Stimulated activated CD8-positive, alpha-beta memory T cell treated with anti-CD3 and anti-CD28 coated beads, Interleukin-7, amount 100 ng/mL, for 24 hours (primary cell): ENCODE measurements at places on chromosomes 5 and 9.

DNA sequence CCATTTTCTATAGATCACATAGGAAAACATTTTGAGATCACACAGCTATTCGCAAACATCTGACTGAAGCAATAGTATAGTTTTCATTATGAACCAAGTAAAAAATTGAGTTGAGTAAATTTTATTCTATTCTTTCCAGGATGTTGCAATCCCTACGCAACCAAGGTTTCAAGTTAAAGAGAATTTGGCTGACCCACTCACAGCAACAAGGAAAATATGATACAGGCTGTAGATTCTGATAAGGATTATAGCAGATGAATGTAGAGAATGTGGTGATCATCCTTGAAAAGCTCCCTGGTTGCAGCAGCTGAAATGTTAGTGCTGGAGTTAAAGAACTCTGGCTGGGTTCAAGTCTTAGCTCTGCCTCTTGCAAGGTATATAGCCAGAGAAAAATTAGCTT lies 4.7 kb downstream of the ABCA1 start:
- no peak for DNase-seq

DNA sequence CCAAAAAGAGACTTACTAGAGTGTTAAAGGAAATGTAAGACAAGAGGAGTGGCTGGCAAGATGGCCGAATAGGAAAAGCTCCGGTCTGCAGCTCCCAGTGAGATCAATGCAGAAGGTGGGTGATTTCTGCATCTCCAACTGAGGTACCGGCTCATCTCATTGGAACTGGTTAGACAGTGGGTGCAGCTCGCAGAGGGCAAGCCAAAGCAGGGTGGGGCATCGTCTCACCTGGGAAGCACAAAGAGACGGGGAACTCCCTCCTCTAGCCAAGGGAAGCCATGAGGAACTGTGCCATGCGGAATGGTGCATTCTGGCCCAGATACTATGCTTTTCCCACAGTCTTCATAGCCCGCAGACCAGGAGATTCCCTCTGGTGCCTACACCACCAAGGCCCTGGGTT lies 308.7 kb downstream of the AGTPBP1 start:
- no peak for DNase-seq

- DNase-seq: no peak
These were observed 135.3 kb downstream of the HOMER1 start for GRCh38 chr5:79378510-79379186.

GRCh38 chr5:125154301-125155110 lies 408.1 kb upstream of the ZNF608 start:
- no peak for DNase-seq

DNA sequence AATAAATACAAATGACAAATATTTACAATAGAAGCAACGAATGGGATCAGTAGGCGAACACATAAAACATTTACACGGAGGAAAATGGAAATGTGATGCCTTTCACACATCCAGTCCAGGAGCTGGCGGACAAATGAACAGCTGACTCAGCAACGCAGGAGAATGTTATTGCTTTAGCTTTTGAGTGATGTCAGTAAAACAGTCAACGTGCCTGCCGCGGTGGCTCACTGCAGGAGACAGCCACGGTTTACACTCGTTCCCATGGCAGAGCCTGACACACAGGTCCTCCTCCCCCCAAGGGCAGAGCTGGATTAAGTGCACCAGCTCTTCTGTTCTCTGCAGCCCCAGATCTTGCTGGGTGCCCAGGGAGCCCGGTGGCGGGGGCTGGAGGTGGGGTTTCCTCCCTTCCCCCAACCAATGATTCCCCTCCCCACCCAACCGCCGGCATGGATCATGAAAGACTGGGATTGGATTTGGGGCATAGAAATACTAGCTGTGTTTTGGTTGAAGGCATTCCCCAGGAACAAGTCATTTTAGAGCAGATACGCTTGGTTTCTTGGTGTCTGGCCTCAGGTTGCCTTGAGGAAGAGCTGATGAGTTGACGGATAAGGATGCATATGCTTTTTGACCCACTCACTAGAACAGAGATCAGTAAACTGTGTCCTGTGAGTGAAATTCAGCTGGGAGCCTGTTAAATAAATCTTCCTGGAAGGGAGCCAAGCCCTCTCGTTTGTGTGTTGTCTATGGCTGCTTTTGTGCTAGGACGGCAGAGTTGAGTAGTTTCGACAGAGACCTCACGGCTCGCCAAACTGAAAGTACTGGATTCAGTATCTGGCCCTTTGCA lies 12.5 kb downstream of the STC2 start:
- no peak for DNase-seq

DNA sequence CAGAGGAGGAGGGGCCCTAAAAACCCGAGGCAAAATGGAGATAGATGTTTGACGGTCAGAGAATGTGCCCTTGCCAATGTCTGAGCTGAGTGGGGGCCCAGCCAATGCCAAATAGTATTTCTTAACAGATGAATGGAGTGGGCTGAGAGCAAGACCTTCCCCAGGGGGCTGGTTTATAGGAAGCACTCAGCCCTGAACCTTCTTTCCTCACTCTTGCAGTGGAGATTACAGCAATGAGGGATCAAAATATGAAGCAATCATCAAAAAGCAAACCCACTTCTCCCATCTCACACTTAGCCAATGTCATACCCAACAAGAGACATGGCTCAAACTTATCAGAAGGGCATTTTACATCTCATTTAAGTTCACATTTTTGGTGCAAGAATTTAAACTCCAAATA lies 350.3 kb downstream of the GADD45G start:
- DNase-seq: no peak

- DNase-seq: no peak
These were observed 314.7 kb downstream of the PRR16 start for GRCh38 chr5:120778491-120779484.

- DNase-seq: no peak
These were observed 39.7 kb downstream of the LMNB1 start for GRCh38 chr5:126816649-126817048.

DNA sequence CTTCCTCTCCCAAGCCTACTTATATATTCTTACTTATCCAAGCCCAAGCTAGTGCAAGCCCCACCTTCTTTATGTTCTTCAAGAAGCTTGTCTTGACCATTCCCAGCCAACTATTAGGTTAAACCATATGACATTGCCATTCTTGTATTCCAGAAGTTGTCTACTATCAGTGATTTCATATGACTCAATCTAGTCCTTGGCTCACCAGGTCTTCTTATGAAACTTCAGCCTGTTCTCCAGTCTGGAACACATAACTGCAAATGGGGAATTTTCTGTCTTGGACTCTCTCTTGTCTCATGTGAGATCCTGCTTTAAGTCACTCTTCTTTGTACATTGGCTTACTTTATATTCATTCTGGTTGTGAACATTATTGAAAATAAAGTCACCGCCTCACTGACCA lies 130.7 kb downstream of the TTLL11 start:
- DNase-seq: no peak

DNA sequence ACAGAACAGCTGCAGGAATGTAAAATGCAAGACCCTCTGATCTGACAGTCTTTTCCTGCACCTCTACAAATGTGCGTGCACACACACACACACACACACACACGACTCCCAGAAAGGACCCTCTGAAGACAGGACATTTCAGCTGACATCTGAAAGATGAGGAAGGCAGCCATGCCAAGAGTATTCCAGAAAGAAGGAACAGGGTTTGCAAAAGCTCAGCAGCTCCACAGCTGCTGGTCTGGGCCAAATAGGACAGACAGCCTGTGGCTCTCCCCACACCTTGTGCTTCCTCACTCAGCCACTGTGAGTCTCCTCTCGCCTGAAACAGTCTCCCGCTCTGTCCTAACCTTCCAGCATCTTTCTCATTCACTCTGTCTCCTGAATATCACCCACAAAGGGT lies 189.0 kb downstream of the PALM2AKAP2 start:
- DNase-seq: no peak

DNA sequence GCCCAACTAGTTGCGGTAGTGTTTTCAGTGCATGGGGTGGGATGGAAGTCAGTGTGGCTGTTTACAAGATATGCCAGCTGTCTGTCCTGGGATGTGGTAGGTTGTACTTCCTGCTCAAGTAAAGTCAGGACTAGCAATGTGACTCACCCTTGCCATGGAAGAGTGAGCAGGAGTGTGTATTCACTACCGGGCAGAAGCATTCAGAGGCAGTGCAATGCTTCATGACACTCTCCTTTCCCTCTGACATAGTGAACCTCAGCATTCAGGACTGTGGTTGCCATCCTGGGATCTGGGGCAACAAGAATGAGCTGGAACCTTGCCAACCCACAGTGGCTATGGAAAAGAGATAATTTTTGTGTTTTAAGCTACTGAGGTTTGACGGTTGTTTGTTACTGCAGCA lies 68.9 kb downstream of the BOD1 start:
- DNase-seq: no peak

DNA sequence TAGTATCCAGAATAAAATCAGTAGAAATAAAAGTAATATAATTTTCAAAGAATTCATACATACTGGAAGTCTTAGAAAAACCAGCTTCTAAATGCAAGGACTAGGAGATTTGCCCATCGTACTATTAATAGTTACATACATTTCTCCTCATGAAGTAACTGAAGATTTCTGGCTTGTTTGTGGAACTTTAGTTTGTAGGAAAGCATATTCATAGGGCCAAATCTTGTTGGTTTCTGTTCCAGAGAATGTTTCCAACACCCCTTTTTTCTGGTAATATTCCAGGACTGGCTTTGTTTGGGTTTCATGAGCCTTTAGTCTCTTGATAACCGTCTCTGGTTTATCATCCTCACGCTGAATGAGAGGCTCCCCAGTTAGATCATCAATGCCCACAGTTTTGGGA lies 66.3 kb upstream of the TJP2 start:
- no peak for DNase-seq

- no peak for DNase-seq
These were observed 23.5 kb downstream of the NTNG2 start for GRCh38 chr9:132185073-132186009.

DNA sequence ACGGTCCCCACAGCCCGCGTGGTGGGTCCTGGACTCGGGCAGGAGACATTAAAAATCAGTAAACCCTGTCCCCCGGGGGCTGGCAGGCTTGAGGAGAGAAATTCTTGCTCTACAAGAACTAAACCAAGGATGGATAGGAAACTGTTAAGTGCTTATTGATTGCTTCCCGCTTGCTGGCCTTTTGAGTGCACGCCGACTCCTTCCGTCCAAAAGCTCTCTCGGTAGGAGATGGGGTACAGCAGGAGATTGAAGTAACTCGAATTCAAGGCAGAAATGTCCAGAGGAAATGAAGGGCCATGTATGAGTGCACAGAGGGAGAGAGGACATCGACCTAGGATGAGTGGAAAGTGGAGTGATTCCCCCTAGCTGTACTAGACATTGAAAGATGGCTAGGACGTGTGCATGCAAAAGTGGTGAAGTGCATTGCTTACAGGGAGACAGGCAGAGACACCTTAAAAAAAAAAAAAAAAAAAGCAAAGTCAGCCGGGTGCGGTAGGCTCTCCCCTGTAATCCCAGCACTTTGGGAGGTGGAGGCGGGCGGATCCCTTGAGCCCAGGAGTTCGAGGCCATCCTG lies 923 bp downstream of the RECK start:
- no peak for DNase-seq

DNA sequence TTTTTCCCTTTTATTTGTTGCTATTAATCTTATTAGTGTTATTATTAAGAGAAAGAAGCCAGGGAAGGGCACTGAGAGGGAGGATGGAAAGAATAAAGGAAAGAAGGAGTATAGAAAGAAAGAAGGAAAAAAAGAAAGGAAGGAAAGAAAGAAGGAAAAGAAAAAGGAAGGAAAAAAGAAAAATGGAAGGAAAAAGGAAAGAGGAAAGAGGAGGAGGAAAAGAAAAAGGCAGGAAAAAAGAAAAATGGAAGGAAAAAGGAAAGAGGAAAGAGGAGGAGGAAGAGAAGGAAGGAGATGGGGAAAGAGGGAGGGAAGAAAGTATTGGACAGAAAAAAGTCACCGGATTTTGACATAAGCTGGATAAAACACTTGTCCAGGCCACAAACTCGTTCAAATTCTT lies 47.8 kb downstream of the ANXA1 start:
- no peak for DNase-seq

DNA sequence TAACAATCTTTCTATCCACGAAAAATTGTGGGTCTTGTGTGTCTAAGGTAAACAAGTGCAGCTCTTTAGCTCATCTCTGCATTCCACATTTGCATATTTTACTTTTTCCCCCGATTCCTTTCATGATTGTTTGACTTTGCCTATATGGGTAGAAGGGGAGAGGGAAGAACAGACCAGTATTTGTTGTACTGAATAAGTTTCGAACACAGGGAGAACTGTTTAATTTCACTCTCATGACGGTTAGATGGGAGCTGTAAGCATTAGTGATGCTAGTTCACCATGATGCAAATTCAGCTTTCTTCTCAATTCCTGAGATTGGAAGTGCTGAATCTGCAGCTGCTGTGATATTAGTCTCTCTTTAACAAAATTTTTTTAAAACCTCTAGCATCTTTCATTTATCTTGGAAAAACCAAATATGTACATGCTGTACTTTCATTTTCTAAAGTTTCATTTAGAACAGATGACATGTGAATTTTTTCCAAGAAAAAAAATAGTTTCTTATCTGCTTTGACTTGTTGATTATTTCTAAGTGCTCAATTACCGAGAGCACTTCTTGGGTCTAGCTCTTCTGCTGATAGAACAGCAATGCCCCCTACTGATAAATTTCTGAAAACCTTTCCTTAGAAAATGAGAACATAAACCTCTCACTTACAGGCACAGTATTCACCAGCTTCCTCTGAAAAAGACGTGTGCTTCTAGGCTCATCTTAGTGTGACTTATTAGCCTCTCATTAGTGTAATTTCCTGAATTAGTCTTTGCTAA lies 149.5 kb downstream of the BAAT start:
- no peak for DNase-seq

DNA sequence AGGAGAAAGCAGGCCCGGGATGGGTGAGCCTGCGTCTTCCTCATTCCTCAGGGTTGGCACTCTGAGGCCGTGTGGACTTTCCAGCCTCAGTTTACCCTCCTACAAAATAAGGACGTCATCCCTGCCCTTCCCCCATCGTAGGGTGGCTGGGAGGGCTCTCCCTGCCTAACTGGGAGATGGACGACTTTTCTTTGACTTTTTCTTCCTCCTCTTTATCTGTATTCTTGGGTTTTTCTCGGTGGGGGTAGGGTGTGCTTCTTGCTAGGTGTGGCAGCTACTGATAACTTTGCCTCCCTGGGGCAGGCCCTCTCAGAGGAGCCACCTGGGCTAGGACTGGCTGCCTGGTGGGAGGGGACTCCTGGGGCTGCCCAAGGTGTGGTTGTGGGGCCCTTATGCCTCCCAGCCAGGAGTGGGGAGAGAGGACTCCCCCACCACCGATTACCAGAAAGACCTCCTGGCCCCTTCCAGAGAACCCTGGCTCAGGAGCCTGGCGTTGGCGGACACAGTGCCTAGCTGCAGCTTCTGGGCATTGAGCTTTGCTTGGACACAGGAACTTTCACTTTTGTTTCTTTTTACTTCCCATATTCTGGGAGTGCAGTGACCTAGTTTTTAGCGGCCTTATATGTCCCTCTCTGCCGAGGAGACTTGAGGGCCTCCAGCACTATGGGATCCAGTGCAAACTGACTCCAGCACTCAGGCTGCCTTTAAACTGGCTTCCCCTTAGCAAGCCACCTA lies 6.1 kb downstream of the GLIPR2 start:
- no peak for DNase-seq
